Non-pigmented ciliary epithelial cell (primary cell): ENCODE measurements at places on chromosomes 5 and 9.

DNA sequence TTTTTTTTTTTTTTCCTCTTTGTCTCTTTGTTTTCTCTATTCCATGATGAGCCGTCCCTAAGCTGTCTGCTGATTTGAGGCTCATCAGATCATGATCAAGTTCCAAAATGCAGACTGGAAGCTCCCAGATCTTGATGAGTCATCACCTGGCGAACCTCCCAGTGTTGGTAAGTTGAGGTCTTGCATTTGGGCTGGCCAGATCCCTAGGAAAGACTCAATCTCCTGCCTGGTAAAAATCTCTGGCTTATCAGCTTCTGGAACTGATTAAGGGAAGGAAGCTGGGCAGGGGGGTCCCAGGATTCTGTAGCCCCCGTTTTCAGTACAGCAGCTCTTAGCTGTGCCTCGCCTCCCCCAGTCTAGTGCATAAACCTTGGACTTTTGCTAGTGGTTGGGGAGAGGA, 69.0 kb downstream of the TSPAN17 start:
- DNase-seq, result peak; percentile 19

DNA sequence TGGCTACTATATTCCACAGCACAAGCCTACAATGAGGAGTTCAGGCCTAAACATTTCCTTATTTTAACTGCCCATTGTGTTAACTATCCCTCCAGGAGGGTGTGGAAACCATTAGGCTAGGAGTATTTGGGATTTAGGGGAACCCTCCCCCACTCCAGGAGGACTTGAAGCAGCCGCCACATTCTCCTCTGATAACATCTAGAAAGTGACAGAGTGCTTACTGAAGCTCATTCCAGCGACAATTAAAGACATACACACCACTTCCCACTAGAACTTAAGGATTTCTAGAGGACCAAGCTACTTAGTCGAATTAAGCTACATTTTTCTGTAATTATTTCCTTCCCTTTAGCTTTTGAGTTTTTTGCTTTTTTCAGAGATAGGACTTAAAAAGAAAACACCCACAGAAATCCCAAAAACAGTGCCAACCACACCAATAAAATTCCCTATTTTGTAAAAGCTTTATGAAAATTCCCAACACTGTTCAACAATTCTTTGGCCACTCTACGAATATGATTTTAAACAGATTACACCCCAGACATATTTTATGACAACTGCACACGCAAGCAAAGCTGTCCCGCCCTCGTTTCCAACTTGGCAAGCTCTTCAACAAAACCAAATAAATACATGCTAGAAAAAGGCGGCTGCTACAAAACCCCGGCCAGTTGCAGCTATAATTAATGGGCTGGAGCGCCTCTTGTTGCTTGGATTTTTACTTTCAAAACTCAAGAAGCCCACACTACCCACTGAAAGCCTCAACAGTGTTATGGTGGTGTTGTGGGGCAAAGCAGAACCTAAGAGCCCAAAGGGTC, 4.5 kb downstream of the ROR2 start:
- no peak for DNase-seq

- DNase-seq, result no peak
These were observed 3.3 kb downstream of the ALDH1B1 start for GRCh38 chr9:38395653-38396370.

DNA sequence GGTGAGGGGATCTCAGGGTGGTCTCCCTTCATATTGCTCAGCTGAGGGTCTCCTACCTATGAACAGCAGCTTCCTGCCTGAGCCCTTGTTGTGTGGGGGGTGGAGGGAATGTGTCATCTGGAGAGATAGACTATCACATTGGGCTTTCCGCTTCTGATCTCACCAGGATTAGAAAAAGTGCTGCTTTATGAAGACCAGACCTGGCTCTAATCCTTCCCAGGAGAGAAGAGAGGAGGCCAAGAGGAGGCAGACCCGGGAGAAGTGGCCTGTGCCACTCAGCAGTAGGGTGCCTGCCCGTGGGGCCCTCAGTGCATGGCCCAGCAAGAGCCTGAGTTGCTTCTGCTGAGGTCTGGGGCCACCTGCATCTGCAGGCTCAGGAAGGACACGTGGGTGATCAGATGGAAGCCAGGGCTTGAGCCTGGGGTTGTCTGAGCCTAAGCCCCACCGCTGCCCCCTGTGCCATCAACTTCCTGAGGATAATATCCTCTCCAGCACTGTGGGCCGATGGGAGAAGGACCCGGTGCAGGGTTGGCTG, 22.1 kb upstream of the COL5A1 start:
- no peak for DNase-seq

DNA sequence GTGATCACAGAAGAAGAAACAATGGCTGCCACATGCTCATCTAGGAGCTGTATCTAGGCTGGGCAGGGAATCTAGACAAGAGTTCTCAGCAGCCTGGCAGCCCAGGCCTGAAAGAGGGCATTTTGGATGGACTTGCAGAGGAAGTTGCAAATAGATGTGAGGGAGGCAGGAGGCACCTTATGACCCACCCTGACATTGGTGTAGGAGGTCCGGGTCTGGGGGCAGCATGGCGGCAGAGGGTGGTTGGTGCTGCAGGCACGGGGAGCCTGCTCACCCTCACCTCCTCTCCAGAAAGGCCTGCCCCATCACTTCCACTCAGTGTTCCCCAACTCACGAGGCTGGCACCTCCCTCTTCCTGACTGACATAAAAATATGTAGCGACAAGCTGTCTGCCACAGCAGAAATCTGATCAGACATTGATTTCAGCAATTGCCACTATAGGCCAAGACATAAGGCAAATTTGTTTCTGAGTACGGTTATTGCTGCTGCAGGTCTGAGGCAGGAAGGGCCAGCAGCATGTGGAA, 217.6 kb downstream of the PBX3 start:
- no peak for DNase-seq

GRCh38 chr9:136762915-136763648, 1.2 kb downstream of the LCN15 start:
- no peak for DNase-seq

GRCh38 chr5:158832731-158833130, 267.0 kb downstream of the EBF1 start:
- no peak for DNase-seq

- DNase-seq, result no peak
These were observed 4.7 kb downstream of the ZFAND5 start for GRCh38 chr9:72360324-72360723.

DNA sequence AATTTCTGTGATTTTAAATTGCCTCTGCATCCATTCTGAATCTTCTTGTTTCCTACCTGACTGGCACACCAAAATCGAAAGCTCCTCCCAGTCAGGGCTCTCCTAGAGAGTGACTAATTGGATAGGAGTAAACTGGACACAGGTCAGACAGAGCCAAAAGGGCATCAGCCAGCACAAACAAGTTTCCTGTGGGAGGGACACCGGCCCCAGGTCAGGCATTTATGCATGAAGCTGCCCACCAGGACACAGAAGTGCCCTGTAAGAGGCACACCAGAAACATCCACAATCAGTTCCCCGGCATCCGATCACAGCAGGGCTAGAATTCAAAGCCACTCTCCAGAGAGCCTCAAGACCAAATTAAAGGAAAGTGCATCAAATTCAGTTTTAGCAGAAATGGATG, 78.4 kb downstream of the SFXN1 start:
- DNase-seq, result no peak

DNA sequence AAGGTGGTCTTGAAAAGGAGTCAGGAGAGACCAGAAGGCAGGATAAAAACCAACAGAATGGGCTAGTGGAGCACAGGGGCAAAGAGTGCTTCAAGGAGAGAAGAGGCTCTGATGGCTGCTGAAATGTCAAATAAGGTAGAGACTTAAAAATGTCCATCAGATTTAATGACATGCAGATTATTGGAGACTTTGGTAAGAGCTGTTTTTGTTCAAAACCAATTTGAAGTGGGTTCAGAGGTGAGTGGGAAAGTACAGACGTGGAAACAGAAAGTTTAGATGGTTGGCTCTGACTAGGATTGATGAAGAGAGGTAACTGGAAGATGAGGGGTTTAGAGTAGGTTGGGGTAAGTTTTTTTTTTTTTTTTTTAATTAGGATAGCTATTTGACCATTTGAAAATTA, 14.1 kb downstream of the SLC25A46 start:
- DNase-seq, result no peak

- no peak for DNase-seq
These were observed 62.2 kb upstream of the ANXA1 start for GRCh38 chr9:73089304-73089985.

GRCh38 chr9:125839317-125839716, 92.1 kb downstream of the PBX3 start:
- no peak for DNase-seq

DNA sequence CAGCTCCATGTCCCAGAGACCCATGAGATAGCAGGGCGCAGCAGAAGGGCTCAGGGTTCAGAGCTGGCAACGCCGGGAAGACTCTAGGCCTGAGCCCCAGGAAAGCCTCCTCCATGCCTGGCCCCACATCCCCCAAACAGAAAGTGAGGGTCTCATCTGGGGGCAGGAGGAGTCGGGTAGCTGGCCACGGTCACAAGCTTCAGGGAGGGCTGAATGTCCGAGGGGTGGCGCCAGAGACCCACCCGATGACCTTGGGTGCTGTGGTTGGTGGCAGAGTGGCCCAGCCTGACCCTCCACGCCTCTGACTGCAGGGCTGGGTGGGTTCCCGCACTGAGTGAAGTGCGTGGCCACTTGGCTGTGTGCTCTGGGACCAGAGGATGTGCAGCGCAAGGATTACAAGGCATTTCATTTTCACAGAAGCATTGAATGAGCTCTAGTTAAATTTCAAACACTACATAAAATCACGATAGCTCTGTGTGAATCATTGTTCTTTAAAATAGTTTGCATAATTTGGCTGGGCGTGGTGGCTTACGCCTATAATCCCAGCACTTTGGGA, 3.0 kb downstream of the C8G start:
- DNase-seq, result no peak

- DNase-seq, result no peak
These were observed 13.6 kb downstream of the OTULINL start for GRCh38 chr5:14595189-14595588.

DNA sequence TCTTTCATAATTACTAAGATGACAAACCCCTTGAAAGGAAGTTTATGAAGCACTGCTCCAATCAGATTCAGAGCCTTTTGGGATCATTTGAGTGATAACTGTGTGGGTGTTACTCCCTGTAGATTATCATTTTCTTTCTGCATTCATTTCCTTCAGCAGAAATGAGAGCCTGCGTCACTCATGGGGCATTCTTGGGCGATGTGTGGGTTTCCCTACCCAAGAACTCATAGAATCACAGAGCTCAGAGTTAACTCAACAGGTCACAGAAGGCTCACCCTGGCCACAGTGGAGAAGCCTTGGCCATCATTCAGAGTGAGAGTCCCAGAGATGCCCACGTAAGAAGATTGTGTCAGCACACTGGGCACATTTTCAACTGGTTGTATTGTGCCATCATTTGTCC, 401.9 kb downstream of the TLE4 start:
- DNase-seq, result no peak

DNA sequence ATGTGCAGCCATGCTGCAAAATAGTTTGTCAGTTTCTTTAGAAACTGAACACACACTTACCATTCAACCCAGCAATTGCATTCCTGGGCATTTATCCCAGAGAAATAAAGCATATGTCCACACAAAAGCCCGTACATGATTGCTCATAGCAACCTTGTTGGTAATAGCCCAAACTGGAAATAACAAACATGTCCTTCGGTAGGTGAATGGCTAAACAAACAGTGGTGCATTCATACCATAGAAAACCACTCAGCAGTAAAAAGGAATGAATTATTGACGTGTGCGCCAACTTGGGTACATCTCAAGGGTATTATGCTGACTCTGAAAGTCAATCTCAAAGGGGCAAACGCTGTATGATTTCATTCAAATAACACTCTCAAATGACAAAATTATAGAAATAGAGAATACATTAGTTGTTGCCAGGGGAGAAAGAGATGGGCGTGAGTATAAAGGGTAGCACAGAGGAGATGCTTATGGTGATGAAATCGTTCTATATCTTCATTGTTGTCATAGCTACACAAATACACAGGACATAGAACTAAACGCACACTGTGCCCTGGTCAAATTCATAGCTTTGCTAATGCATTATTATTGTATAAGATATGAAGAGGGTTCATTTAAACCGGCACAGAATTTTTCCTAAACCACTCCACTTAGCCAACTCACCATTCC, 58.2 kb downstream of the DRD1 start:
- DNase-seq, result no peak

DNA sequence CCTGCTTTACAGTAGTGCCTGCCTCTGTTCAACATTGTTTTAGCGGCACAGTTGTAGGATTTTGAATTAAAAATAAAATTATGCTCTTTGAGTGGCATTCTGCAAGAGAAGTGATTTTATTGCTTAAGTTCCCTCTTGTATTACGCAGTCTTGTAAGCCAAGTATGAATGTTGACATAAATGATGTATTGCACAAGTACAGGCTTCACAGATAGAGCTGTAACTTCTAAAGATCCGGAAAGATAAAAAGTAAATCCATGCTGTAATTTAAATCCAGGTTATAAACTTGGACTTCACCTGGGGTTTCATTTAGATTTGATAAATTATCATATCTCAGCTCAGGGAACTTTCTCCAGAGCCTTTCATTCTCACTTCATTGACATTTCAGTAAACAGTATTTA, 1114.7 kb downstream of the PTPRD start:
- DNase-seq, result no peak

- no peak for DNase-seq
These were observed 990.8 kb upstream of the EDIL3 start for GRCh38 chr5:85375525-85375924.

GRCh38 chr5:16740066-16740810, 123.4 kb upstream of the RETREG1 start:
- no peak for DNase-seq

GRCh38 chr5:74848553-74849025, 17.6 kb downstream of the FAM169A start:
- DNase-seq, result no peak

- DNase-seq, result no peak
These were observed 17.8 kb downstream of the SCAI start for GRCh38 chr9:125125523-125125922.

DNA sequence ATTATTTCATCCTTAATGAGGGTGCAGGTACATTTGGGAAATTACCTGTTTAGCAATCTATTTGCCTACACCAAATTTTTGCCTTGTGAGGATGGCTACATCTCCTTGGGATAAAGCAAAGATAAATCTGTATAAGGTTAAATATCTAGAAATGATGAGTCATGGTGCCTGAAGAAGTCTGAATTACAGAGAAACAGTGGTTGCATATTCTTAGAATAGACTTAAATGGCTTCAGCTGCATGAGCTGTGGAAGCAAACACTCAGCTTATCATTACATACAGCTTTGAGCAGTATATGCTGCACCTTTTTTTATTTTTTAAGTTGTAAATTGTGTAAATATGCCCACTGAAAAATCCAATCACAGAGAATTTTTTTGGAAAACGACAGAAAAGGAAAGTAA, 153.5 kb downstream of the RAPGEF6 start:
- DNase-seq, result no peak

- DNase-seq, result no peak
These were observed 6.7 kb upstream of the TMEM141 start for GRCh38 chr9:136784249-136784996.

DNA sequence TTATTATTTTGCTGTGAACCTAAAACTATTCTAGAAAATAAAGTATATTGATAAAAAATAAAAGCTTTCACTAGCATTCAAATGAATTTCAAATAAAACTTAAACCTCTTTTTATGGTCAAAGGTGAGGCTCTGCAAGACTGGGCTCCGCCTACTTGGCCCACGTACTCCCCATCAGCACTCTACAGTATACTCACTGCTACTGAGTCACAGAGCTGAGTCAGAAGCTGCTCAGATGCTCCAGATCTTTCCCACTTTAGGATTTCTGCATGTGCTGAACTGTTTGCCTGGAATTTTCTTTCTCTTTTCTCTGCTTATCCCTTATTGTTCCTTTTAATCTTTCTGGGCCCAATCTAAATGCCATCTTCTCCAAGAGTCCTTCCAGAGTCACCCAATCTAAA, 331.9 kb upstream of the CCNG1 start:
- DNase-seq, result peak; percentile 4
